ENCODE measurements at places on chromosomes 3 and 15.

GRCh38 chr3:11154953-11155325, 646 bp downstream of the HRH1 start:
- DNase-seq, result peak; percentile 31

- no peak for DNase-seq
Measured at GRCh38 chr15:35115155-35115725, 30.1 kb upstream of the NANOGP8 start.

- DNase-seq, result peak; percentile 28
Measured at GRCh38 chr3:167653760-167654159, at the start of gene WDR49. TSS of gene WDR49 (minus strand) at chr3:167653942. CDS start at chr3:167653425, 517 bp downstream.

GRCh38 chr3:196688349-196688748, 23.7 kb downstream of the CEP19 start:
- peak; percentile 99 for DNase-seq

- DNase-seq, result no peak
Measured at GRCh38 chr3:160564258-160564911, 986 bp downstream of the KPNA4 start.

- no peak for DNase-seq
Measured at GRCh38 chr3:45691842-45692241, 2.6 kb downstream of the SACM1L start.
